ENCODE measurements at places on chromosomes 1 and 21.
A peak's percentile ranks its signal among the peaks of the same experiment; 100 is the strongest.

- DNase-seq, result no peak
Measured at GRCh38 chr1:98893371-98893770, 111.3 kb downstream of the PLPPR5 start.

GRCh38 chr1:92554216-92554615 is 67.5 kb upstream of the GFI1 start:
- DNase-seq, result no peak

DNA sequence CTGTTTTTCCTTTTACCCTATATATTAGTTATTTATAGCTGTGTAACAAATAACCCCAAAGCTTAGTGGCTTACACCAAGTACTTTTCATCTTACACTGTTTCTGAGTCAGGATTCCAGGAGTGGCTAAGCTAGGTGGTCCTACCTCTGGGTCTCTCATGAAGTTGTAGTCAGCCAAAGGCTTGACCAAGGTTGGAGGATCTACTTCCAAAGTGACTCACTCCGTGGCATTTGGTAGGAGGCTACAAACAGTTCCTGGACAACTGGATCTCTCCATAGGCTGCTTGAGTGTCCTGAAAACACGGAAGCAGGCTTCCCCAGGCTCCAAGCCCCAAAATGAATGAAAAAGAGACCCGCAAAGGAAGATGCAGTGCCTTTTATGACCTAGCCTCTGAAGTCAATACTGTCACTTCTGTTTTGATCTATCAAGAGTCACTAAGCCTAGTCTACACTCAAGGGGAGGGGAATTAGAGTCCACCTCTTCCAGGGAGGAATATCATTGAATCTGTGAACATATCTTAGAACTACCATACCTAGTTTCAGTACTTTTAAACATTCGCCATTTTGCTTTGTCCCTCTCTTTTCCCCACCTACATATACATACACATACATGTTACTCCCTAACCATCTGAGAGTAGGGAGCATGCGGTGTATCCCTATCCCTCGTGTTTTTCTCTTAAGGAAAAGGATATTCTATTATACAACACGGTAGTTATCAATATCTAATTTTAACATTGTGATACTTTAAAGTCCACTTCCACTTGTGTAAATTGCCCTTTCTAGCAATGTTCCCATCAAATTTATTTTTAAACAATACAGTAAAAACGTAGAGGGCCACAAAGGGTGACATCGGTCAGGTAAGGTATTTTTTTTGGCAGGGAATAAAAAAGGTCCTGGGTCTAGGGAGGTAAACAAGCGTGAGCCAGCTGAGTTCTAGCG is 67.2 kb downstream of the SLC35A3 start:
- DNase-seq, result no peak

DNA sequence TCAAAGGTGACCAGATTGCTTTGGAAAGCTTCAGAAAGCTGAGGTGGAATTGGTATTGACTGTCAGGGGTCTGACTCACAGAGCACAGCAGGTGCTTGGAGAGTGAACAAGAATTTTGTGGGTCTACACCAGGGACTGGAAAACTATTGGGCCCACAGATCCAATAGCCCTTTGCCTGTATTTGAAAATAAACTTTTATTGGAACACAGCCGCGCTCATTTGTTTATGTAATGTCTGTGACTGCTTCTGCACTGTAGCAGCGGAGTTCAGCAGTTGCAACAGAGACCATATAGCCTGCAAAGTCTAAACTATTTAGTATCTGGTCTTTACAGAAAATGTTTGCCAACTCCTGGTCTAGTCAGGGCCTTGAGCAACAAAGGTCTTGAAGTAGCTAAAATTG is 315.6 kb downstream of the NFIA start:
- no peak for DNase-seq

DNA sequence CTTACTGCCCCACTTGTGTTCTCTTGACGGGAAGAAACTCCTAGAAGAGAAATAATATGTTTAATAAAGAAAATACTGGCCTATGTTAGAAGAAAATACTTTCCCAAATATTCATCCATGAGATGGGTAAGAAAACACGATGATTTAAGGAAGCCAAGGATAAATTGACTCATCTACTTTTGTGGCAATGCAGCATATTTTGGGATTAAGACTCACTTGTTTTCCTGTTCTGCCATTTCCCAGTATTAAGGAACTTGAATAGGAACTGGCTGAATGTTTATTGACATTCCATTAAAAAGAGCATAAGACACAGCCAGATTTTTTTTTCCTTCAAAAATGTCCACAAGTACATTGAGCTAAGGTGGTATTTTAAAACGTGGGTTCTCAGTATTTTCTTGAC is 10.9 kb upstream of the ADAMTS5 start:
- no peak for DNase-seq

DNA sequence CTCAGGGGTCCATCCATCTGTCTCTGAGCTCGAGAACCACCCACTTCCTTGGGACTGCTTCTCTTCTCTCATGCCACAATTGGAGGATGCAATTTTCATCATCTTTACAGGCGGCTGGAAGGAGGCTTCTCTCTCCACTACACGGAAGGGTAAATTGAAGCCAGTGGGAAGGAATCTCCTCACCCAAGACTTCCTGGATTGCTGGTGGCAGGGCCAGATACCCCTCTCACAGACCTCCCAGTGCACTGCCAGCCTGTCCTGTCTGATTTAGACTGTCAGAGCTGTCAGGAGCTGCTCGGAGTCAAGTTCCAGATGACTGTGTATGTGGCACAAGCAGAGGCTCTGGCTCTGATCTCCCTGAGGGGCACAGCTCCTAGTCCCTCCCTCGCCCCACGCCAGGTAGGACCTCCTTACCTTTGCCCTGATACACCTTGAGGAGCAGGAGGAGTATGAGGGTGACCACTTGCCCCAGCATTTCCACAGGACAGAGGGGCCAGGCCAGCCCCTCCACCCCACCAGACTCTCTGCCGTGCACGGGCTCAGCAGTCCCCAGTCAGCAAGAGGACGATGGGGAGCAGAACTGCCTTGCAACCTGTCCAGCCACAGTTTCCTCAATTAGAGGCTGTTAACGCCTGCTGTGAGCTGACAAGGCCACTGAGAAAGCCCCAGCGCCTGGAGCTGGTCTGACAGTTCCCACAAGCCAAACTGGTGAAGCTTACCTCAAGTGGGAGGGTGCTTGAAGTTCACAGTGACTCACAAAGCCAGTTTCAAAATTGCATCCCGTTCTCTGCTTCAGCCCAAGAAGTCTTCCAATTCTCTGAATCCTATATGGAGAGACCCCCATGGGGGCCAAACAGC is at the start of gene CD244:
TSS of gene CD244 (minus strand) at position 685 of the 858 bp plus-strand sequence. CDS start at position 475, 210 bp downstream.
- no peak for DNase-seq

DNA sequence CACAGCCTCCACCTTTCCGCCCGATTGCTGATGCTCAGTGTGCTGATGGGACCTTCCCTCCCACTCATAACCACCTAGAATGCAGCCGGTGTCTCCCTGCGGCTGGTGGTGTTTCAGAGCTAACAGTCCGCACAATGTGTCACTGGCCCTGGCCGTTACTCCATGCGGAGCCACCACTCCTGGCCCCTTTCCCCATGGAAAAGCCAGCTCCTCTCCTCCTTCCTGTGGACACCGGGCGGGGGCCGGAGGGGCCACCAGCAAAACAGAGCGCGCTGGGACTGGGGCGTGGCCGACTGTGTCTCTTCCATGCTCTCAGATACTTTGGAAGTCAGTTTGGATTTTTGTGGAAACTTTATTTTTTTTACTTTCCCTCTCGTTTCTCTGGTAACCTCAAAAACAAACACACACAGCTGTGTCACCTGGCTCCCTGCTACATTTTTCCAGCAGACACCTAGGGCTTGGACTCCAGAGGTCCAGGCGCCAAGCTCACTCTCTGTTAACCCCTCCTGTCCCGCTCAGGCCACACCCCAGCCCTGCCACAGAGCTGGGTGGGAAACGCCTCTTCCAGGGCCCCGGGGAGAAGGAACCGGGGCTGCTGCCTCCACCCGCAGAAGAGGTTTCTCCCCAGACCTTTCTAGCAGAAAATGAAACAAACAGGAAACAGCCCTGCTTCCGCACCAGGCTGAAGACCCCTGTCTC is 32.5 kb upstream of the COL6A2 start:
- no peak for DNase-seq

DNA sequence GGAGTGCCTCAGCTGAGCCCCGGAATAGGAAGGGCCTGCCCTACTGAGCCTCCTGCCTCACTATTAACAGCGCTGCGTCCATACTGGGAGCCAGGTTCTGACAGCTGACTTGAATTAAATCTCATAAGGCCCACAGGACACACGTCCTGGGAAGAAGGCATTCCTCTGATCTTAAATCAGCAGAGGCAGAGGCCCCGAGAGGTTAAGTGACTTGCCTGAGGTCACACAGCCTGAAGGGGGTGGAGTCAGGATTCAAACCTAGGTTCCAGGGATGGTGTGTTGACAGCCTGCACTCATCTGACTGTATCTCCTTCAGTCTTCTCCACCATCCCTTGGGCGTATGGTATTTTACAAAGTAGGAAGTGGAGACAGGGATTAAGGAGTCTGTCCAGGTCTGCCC is 79.8 kb downstream of the AJAP1 start:
- no peak for DNase-seq

DNA sequence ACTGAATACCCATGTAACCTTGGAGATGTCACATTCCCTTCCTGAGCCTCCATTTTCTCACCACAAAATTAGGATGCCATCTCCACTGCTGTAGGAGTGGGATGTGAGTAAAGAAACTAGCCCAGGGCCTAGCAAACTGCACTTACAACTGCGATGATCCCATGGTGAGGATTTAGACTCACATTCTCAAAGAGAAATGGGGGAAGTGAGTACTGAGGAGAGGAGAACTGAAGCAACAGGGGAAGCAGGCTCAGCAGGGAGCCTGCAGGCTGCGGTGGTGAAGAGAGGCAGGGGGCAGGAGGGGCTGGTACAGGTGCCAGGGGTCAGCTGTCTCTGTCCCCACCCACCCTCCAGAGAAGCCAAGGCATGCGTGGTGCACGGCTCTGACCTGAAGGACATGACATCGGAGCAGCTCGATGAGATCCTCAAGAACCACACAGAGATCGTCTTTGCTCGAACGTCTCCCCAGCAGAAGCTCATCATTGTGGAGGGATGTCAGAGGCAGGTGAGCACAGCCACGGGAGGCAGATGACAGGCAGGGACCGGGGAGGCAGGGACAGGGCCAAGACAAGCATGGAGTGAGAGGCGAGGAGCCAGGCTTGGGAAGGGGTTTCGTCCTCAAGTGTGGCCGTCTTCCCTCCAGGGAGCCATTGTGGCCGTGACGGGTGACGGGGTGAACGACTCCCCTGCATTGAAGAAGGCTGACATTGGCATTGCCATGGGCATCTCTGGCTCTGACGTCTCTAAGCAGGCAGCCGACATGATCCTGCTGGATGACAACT is 16.4 kb upstream of the ATP1A4 start:
- DNase-seq, result no peak

GRCh38 chr1:200880212-200880611 is 7.4 kb downstream of the GPR25 start:
- DNase-seq, result no peak

- DNase-seq, result no peak
Measured at GRCh38 chr1:40318476-40318875, 1.4 kb upstream of the COL9A2 start.

DNA sequence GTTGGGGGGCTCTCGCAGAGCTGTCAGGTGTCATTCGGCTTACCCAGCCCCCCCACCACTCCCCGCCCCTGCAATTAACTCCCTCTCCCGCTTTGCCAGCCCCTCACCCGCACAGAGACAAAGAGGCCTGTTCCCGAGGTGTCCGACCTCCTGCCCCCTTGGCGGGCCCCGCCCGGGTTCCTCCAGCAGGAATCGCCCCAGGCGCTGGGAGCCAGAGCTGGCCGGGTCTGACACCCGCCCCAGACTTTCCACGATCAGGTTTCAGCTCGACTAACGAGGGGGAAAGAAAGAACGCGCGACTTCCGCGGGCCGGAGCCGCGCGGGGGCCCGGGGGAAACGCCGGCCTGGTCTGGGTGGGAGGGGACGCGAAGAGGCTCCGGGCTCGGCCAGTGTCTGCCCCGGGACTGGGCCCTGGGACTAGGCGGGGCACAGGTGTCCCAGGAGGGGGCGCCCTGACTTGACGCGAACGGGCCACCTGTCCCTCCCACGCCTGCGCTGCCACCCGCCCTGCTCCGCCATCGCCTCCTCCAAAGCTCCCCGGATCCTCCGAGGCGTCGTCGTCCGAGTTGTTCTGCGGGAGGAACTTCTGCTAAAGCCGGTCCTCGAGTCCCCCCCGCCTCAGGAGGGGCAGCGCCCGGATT is 36.4 kb upstream of the HHAT start:
- DNase-seq, result peak; percentile 24

GRCh38 chr1:84298328-84298683 is 3.2 kb upstream of the SAMD13 start:
- peak; percentile 48 for DNase-seq

- DNase-seq, result no peak
Measured at GRCh38 chr1:30684881-30685795, 38.2 kb downstream of the MATN1 start.

DNA sequence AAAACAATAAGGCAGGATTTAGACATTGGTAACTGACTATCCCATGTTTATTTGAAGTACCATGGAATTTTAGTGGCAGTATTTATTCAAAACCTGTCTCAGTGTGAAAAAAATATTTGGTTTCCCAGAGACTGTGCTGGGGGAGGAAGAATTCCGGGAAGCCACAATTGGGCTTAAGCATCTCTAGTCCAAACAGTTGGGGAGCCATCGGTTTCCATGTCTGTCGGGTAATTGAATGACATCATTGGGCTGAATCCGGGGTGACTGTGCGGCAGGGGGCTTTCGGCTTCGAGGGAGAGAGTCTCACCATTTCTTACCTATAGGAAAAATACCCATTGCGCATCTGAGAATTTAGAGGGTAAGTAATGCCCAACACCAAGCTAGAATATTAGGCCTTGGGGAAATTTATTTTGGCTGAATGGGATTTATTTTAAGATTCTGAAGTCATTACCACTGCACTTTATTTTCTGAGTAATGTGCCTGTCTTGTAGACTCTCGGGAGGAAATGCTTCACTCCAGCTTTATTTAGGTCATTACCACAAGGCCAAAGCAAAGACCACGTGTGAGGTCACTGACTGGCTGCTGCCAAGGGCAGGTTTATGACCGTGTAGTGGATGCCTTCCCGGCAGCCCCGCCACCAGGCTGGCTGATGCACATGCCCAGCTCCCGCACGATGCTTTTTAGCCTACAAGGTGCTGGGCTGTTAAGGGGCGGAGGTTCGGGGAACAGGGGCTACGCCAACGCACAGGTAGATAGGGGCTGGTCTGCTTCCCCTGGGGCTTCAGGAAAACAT is 23.1 kb upstream of the UMODL1 start:
- no peak for DNase-seq

DNA sequence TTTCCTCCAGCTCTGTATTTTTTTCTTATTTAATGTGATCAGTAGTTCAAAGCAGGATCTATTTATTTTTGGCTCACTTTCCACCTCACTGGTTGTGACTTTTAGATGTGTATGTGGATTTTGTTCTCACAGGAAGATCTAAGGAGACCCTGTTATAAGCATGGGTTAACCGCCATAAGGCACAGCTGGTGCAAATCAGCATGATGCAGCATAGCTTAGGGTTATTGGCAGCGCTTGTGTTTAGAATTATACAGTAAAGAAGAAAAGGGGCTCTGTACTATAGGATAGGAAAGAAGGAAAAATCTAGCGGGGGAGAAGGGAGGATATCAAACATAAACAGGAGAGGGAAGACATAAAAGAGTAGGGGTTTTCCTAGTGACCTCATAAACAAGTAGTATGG is 26.9 kb upstream of the RGL1 start:
- no peak for DNase-seq

GRCh38 chr1:8965121-8965820 is 19.6 kb downstream of the CA6 start:
- no peak for DNase-seq

GRCh38 chr1:14682941-14683621 is 84.6 kb downstream of the KAZN start:
- DNase-seq, result no peak

All from hippocampal formation (tissue), 2 donors.